ENCODE measurements at places on chromosomes 11 and 22.

DNA sequence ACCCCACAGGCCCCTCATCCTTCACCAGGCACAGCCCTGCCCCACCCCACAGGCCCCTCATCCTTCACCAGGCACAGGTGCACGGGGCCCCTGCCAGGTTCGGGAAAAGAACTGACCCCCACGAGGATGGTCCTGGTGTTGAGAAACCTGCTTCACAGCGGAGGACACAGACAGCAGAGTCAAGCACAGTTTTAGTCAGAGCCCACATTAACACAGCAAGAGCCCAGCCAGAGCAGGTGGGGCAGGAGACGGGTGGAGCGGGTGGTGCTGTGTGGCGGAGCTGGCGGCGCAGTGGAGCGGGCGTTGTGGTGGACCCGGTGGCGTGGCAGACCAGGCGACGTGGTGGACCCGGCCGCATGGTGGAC is 1085.5 kb downstream of the BRD1 start:
- DNase-seq: no peak

- no peak for DNase-seq
Measured at GRCh38 chr11:120324932-120325810, at the start of gene TLCD5. TSS of gene TLCD5 (plus strand) at chr11:120325299. CDS start at chr11:120327442, 2,143 bp downstream.

DNA sequence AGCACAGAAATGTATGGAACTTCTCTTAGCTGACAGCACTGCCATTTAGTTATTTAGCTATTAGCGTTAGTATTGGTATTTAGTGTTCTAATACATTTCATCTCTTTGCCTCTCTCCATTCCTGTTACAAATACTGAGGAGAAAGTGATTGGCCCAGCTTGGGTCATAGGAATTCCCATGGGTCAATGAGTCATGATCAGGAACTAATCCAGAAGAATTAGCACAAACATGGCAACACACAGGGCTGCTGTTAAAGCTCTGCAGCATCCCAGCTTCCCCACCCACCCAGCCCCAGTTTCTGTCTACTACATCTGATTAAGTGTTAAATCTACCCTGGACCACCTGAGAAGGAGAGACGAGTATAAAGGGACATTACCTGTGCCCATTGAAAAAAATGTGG is 36.1 kb downstream of the PDGFD start:
- DNase-seq: no peak

DNA sequence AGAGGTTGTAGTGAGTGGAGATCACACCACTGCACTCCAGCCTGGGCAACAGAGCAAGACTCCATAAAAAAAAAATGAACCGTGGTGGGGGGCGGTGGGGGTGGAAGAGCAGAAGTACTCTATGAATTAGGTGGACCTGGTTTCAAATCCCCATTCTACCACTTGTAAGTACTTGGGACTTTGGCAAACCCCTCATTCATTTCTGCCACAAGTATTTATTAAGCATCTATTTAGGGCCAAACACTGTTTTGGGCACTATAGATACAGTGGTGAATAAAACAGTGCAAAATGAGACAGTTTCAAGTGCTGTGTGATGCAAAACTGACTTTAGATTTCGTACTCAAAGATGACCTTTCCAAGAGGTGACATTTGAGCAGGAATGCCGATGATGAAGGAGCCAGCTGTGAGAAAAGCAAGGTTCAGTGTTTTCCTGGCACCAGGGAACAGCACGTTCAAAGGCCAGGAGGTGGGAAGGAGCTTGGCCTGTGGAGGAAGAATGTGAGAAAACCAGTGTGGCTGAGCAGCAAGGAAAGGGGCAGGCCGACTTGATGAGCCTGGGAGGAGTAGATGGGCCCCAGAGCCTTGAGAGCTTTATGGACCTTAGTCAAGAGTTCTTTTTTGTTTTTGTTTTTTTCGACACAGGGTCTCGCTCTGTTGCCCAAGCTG is 1.4 kb upstream of the TMEM134 start:
- no peak for DNase-seq

DNA sequence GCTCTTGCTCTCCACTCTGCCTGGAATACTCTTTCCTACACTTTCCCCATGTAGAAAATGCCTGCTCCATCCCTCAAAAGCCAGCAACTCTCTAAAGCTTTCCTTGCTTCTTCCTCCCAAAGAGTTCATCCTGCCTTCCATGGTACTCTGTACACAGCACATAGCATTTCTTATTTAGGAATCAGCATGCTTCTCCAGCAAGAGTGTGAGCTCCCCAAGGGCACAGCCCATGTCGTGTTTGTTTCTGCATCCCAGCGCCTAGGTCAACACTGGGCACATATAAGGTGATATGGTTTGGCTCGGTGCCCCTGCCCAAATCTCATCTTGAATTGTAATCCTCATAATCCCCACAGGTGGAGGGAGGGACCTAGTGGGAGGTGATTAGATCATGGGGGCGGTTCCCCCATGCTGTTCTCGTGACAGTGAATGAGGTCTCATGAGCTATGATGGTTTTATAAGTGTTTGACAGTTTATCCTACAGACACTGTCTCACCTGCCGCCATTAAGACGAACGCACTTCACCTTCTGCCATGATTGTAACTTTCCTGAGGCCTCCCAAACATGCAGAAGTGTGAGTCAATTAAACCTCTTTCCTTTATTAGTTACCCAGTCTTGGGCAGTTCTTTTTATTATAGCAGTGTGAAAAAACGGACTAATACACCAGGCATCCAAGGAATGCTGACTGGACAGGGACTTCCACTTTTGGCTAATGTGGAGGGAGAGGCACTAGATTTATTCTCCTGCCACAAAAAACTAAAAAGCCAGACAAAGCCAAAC is 8.2 kb downstream of the VPS37C start:
- DNase-seq: no peak

DNA sequence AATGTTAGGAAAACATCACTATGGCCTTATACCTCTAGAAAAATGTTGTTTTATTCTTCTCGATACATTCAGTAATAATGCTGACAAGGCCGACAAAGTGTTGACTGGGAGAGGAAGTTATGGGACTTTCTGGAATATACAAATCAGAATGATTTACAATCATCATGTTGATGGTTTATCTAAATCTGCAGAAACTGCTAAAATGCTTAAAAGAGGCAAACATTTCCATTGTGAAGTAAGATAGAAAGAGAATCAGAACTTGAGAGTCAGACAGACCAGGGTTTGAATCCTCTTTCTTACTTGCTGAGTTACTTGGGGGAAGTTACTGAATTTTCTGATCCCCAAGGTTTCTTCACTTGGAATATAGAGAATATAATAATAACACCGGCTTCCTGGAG is 89.4 kb downstream of the CD44 start:
- DNase-seq: no peak

GRCh38 chr22:40334899-40335298 is 11.4 kb upstream of the ADSL start:
- no peak for DNase-seq
